Erythroblast (primary cell): ENCODE measurements at places on chromosomes 6 and 20.

GRCh38 chr6:40705354-40705753, 118.2 kb upstream of the LRFN2 start:
- no peak for DNase-seq

DNA sequence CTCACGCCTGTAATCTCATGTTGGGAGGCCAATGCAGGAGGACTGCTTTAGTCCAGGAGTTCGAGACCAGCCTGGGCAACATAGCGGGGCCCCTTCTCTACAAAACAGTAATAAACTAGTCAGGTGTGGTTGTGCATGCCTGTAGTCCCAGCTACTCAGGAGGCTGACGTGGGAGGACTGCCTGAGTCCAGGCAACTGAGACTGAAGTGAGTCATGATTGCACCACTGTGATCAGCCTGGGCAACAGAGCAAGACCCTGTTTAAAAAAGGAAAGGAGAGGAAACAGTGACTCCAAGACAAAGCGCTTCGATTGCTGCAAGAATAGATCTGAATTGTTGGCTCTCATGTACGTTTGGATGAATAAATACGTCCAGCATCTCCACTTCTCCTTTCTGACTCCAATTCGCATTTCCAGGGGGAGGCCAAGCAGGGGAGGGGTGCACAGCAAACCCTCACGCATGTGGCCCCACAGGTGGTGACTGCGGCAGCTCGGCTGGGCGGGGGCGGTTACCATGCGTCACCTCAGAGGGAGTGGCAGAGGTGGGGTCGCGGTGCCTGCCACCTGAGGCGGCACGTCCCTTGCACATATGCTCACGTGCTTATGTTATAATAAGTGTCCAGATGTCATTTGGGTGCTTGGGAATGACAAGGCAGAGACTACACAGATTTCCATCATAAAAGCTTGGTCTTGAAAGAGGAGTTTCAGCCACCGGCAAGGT, 95.1 kb upstream of the MPC1 start:
- no peak for DNase-seq

- peak; percentile 82 for DNase-seq
Measured at GRCh38 chr20:1122388-1123315, 4.2 kb downstream of the PSMF1 start.

DNA sequence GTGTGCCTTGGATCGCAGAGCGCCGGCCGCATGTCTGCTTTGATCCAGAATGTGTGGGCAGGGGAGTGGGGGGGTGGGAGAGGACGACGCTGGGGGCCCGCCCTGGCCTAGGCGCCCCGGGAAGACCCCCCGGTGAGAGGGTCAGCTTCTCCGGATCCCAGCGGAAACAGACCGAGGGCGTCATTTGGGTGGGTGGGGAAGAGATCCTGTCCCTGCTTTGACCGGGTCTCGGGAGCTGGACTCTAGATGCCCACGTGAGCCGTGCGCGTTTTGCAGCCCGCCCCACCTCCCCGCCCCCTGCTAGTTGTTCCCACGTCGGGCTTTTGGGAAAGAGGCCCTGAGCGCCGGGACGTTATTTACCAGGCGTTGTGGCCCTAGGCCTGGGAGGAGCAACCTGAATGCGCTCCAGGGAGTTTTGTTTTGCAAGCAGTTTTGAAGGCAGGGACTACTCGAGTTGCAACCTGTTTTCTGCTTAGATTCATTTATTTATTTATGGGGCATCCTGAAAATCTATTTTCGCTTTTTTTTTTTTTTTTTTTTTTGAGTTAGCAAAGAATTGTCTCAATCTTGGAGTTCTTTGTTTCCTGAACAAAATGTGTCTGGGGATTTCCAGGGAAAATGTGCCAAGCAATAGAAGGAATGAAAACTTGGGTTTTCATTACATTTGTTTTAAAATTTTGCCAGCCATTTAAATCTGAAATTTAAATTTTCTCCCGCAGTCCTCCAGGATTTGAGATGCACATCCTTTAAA, 1.6 kb downstream of the DSP start:
- no peak for DNase-seq

DNA sequence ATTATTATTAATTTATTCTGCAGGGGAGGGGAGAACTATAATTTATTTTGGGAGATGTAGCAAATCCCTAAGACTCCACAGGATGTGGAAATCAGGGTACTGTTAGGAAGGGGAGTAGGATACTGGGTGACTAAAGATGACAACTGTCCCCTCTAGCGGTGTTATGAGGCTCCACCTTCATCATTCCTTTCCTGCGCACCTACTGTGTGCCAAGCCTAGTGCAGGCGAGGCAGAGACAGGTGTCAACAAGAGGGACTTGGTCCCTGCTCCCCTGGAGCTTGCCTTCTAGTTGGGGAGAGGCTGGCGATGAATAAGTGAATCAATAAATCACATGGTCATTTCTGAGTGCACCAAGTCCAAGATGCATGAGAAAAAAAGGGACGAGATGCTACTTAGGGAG, 65.5 kb downstream of the STK35 start:
- DNase-seq = no peak

DNA sequence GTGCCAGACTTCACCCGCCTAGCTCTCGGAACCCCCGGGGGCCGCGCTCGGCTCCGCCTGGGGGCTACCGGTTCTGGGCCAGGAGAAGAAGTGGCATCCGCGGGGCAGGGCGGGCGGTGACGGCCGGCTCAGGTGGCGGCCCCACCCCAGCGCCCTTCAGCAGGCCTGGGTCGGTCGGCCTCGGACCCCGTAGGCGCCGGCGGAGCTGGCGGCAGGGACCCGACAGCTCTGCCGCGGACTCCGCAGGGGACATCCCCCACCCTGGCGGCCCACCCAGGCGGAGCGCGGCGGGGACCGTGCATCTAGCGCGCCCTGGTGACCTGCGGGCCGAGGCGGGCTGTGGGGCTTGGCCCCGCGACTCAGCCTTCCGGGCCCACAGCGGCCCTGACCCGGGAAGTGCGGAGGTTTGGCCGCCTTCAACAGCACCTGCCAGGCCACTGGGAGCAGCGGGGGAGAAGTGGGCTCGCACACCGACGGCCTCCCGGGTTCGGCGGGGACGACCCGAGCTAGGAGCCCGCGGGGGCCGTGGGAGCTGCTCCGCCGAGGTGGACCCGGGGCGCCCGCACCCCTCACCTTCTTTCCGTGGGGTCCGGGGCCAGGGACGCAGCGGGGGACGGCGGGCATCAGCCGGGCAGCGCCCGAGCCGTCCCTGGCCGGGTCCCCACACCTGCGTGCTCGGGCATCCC, 87.1 kb downstream of the TMEM242 start:
- DNase-seq = no peak
